ENCODE measurements at places on chromosomes 7 and 10.

- peak; percentile 52 for DNase-seq
Measured at GRCh38 chr7:18393465-18394118, 102.0 kb upstream of the HDAC9 start.

GRCh38 chr7:20226860-20227259 lies 9.7 kb upstream of the MACC1 start:
- no peak for DNase-seq

GRCh38 chr7:99001482-99002147 lies 123.3 kb downstream of the TRRAP start:
- no peak for DNase-seq

DNA sequence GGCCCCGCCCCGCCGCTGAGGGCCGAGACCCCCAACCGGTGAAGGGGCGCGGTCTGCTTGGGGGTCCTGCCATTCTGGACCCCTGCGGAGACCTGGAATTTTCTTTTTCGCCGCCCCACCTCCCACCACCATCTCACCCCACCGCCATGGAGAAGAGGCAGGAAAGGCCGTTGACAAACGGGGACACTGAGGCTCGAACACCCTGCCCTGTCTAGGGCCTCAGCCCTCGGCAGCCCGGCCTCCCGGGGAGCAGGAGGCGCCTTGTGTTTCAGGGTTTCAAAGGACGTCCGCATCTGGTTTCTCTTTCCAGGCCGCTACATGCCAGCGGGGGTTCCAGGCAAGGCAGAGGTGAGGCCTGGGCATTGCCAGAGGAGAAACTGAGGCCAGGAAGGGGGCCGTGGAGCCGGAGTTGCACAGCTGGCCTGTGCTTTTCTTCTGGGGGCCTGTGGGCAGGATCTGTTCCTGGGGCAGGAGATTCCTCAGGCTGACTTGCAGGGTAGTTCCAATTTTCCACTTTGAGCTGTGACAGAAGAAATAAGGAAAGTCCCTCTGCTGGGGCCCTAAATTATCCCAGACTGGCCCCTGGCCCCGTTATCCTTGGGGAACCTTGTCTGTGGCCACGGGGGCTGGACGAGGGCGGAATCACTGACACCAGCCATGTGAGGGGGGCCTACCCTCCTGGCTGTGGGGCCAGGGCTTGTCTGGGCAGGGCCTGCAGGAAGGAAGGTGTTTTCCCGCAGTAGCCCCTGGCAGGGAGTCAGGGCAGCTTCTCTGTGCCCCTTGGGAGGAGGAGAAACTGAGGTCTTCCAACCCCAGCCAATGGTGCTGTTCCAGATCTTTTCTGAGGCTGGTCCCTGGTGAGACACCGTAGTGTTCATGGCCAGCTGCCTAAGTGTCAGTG lies 900 bp upstream of the MICALL2 start:
- DNase-seq: peak; percentile 15

- DNase-seq: no peak
Measured at GRCh38 chr7:150975536-150976319, 2.4 kb downstream of the KCNH2 start.

DNA sequence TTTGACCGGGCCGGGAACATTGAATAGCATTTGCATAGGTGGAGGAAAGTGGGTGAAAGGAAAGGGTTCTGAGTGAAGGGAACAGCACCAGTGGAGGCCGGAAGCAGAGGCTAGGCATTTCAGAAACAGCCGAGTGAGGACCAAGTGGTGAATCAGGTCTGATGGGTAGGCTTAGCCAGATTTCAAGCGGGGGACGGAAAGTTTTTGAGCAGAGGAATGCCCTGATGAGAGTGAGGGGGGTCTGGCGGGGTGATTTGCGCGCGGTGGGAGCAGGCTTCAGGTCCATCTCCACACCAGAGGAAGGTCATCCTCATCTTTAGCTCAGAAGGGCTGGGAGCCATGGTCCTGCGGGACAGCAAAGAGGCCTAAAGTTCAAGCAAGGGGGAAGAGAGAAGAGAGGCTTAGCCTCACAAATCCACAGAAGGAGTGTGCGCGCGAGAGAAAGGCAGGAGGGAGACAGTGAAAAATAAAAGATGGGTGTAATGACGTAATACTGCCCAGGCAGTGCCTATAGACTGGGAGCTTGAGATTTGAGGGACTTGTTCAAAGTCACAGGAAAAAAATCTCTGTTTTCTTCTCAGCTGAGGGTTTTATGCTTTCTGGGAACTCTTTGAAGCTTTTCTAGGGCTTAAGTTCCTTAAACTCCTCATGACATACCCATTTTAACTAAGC lies 1.0 kb upstream of the DENND2A start:
- DNase-seq: no peak

DNA sequence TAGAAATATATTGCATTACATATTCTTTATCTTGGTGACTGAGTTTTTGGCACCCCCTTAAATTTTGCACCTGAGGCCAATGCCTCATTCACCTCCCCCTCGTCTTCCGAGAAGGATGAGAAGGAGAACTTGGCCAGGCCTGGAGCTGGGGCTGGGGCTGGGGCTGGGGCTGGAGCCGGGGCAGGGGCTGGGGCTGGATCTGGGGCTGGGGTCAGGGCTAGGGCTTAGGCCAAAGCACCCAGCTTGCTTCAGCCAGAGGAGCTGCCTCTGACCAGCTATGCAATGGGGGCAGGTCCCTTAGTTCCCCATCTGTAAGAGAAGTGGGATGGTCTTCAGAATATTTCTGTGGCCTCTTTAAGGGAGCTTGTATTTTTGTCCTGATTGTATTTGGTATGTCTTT lies 3.8 kb upstream of the PRKAG2 start:
- DNase-seq: no peak

DNA sequence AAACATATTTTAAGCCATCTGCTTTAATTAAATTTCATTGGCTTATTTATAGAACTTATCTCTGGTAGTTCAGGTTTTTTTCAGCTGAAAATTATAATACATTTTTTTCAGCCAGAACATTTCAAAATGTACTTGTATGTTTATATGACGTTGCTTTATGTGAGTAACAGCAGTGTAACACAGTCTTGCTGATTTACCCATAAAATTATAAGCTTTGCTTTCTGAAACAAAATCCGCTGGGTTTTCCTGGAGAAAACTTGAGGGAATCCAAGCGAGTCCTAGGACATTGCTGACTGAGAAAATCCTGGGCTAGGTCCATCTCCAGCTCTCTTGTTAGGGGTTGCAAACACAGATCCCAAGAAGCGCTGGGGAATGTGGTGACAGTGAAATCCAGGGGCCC lies 112.2 kb upstream of the GATA3 start:
- no peak for DNase-seq

DNA sequence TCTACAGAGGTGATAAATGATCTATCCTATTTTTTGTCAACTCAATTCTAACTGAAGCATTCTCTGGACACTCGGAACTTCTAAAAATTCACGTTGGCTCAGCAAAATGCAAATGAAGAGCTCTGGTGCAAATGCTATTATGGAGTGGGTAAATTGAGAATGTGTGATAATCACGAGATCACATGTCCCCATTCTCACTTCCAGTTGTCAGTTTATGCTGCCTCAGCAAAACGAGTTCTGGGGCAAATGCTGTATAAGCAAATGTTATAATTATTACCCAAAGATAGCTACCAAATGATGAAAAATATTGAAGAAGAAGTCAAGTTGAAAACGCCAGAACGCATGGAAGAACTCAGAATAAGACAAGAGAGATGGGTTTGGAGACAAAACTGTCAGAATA lies 29.4 kb downstream of the AKR1B1 start:
- no peak for DNase-seq

GRCh38 chr7:15620491-15621185 lies 58.8 kb upstream of the AGMO start:
- peak; percentile 24 for DNase-seq

GRCh38 chr10:44725404-44725803 lies 185.7 kb upstream of the TMEM72 start:
- no peak for DNase-seq

Measured in endothelial cell of umbilical vein (primary cell).